ENCODE measurements at places on chromosomes 3 and 15. TPM values are rescaled to one million over a fixed set of nuclear protein-coding genes. Genes with fewer than 3 reads are reported as not detected.

The CYP1A2 gene
- polyA plus RNA-seq: 0.10 TPM

The CHRFAM7A gene
- polyA plus RNA-seq: 1.5 TPM

The SPATA12 gene
- not detected for polyA plus RNA-seq

The TMC3 gene
- polyA plus RNA-seq: 0.21 TPM

The PTPN23 gene
- polyA plus RNA-seq: 20.8 TPM

The CPOX gene
- polyA plus RNA-seq: 23.4 TPM

The MORC1 gene
- 0.61 TPM for polyA plus RNA-seq

The SLC25A20 gene
- polyA plus RNA-seq: 21.5 TPM

The SYNPR gene
- 0.14 TPM for polyA plus RNA-seq

The SLC28A2 gene
- 0.40 TPM for polyA plus RNA-seq

The TLR9 gene
- not detected for polyA plus RNA-seq

The PPM1M gene
- 18.7 TPM for polyA plus RNA-seq

The C3orf85 gene
- 16.6 TPM for polyA plus RNA-seq

The CALML4 gene
- 35.2 TPM for polyA plus RNA-seq

The LDHAL6B gene
- polyA plus RNA-seq: 0.11 TPM

The CYP1A1 gene
- polyA plus RNA-seq: 0.07 TPM

The AVEN gene
- 14.1 TPM for polyA plus RNA-seq

The GPR171 gene
- not detected for polyA plus RNA-seq

The ZFYVE19 gene
- 26.0 TPM for polyA plus RNA-seq

The TFRC gene
- polyA plus RNA-seq: 45.1 TPM

The PLA2G4F gene
- 24.0 TPM for polyA plus RNA-seq

The FES gene
- 14.1 TPM for polyA plus RNA-seq

The LRRIQ4 gene
- polyA plus RNA-seq: 0.18 TPM

The CADM2 gene
- polyA plus RNA-seq: 0.45 TPM

The CHST2 gene
- 21.0 TPM for polyA plus RNA-seq

The ARL8B gene
- polyA plus RNA-seq: 73.7 TPM

The COMMD2 gene
- 57.8 TPM for polyA plus RNA-seq

The KBTBD13 gene
- 0.07 TPM for polyA plus RNA-seq

The CTDSPL gene
- 97.9 TPM for polyA plus RNA-seq
